AG04450 (cell line): ENCODE measurements at places on chromosomes 6 and 20.
A peak's percentile ranks its signal among the peaks of the same experiment; 100 is the strongest.

DNA sequence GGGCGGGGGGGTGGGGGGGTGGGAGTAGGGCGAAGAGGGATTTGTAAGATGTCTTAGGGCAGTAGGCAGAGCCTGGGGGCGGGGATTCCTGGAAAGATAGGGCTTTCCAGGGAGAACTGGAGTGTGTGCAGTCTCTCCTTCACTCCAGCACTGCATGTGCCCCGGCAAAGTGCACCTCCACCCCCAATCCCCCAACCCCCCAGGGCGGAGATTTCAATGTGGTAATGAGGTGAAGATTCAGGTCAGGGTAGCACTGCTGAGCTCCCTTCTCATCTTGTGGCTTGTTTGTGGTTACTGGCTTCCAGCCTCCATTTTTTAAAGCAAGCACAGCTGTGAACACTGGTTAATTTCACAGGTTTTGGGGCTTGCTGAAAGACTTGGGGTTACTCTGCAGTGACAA lies 5.9 kb downstream of the TMEM239 start:
- no peak for DNase-seq

DNA sequence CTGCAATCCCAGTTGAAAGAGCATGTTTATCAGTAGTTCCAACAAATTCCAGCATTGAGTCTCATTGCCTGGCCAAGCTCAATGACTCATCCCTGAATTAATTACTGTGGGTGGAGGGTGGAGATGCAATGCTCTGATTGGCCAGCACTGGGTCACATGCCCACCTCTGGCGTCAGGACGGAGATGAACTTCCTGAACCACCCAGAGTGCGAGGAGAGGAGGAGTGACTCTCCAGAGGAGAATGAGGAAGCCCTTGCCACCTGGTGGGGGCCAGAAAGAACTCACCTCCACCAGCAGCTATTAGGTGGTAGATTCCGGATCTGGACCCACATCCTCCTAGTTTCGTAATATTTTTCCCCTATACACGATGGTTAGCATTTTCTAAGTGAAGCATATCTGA lies 283.9 kb downstream of the TBC1D7 start:
- DNase-seq, result no peak

DNA sequence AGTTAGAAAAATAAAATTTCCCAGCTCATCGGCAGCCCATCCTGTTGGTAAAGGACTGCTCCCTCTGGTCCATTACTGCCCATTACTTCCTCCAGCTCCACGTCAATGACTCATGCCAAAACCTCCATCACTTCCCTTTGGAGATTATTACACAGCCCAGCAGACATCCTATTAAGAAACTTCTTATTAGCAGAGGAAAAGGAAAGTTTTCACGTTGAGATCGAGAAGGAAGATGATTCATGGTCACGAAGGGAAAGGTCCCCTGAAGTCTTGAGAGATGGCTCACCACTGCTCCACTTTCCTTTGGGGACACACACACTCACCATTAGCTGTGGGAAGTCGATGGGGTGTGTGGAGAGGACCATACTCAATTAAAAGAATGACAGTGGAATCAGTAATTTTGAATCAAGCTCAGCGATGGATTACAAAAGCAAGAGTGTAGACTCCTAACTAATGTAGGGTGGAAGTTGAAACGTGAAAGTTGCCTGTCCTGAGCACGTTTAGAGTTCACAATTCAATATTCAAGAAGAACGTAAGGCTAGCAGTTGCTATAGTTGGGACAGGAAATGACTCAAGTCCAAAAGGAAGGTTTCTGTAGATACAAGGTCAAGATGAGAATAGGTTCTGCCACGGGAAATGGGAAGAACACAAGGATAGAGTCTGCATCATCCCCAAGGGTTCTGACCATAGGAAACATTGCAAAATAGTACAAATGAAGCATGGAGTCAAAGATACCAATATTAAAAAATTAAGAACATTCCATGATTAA lies 21.6 kb downstream of the SASH1 start:
- DNase-seq, result peak; percentile 13

GRCh38 chr6:22041797-22042480 lies 254.9 kb downstream of the PRL start:
- DNase-seq, result peak; percentile 15

GRCh38 chr6:26022737-26023136 lies 60.1 kb downstream of the TRIM38 start:
- no peak for DNase-seq

DNA sequence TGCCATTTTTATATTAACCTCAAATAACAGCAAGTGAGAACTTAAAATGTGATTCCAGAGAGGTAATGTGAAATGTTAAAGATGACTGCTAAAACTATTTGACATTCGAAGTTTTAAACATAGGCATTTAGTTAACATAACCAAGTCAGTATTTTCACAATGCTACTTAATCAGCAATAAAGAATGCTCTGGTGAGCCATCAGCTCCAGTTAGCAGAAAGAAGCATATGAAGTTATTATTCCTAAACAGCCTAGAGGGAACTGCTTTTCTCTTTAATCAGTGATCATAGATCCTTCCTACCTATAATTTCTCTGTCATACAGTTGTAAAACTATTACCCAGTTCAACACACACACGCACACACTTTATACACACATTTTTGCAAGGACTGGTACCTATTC lies 60.1 kb downstream of the MMS22L start:
- DNase-seq, result no peak

GRCh38 chr6:119207971-119208725 lies 129.7 kb upstream of the FAM184A start:
- no peak for DNase-seq

- DNase-seq, result no peak
Observed at GRCh38 chr6:84329516-84329915, 102.1 kb upstream of the CEP162 start.

GRCh38 chr20:2387180-2387577 lies 6.5 kb downstream of the TGM6 start:
- no peak for DNase-seq

DNA sequence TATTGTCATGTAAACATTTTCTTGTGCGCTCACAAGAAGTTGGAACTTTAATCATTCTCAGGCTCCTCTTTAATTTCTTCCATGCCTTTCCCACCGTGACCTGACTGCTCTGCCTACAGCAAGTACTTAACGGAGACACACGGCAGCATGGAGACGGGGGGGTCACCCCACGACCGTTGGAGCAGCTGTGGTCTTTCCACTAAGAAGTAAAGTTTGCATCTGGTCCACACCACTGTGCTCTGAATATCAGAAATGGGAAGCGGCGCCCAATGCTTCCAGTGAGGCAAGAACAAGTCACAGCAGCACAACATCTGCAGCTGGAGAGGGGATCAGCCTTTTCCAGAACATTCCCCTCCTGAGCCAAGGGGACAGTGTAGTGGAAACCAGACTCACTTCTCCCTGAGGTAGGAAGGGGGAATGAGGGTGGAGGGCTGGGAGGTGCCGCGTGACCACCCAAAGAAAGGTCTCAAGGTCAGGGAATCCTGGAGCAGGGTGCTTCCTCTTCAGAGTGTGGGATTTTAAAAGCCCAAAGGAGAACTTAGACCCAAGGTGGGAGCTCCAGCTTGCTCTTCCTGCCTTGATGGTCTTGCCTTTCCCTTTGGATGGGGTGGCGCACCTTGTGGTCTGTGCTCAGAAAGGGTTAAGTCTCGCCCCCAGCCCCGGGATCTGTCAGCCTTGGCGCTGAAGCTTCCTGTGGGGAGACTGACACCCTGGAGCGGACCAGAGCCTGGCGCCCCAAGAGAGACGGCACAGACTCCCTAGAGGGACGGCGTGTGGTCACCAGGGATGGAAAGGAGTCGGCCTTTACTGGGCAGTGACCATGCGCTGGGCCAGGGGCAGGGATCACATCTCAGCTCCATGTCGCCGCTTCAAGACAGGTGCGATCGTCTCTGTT lies 25.6 kb upstream of the SMOC2 start:
- no peak for DNase-seq

DNA sequence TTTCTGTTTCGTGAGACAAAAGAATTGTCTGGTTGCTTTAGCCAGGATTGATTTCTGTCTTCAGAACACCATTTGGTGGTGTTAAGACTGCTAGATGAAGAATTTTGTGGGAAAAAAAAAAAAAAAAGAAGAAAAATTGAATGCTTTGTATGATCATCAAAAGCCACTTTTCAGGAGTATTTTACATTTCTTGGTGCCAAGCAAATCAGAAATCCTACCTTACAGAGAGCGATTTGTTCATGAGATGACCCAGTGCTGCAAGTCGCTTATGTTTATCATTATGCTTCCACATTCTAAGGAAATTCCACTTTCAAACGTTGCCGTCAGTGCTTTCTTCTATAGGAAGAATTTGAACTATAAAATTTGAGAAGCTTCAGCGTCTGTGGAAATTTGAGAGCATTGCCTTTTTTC lies 228.7 kb downstream of the BCKDHB start:
- no peak for DNase-seq

GRCh38 chr6:40640599-40641227 lies 53.5 kb upstream of the LRFN2 start:
- no peak for DNase-seq

- DNase-seq, result no peak
Observed at GRCh38 chr6:109045493-109045892, 49.2 kb downstream of the SESN1 start.

DNA sequence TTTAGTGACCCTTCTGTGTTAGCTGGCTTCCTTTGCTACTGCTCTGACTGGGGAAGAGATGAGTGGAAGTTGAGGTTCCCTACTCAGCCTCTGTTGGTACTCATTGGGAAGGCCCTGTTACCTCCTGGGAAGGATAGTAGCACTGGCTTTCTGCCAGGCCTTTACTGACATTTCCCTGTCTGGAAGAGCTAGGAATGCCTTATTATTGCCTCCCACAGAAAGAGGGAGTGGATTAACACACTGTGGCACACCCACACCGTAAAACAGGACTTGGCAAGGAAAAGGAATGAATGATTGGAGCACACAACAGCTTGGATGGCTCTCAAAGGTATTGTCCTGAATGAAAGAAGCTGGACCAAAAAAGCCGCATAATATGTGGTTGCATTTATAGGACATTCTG lies 12.2 kb downstream of the ZNF831 start:
- DNase-seq, result no peak

GRCh38 chr20:58595167-58595566 lies 55.9 kb upstream of the STX16 start:
- no peak for DNase-seq

- DNase-seq, result no peak
Observed at GRCh38 chr20:2631228-2631627, 21.2 kb upstream of the NOP56 start.

DNA sequence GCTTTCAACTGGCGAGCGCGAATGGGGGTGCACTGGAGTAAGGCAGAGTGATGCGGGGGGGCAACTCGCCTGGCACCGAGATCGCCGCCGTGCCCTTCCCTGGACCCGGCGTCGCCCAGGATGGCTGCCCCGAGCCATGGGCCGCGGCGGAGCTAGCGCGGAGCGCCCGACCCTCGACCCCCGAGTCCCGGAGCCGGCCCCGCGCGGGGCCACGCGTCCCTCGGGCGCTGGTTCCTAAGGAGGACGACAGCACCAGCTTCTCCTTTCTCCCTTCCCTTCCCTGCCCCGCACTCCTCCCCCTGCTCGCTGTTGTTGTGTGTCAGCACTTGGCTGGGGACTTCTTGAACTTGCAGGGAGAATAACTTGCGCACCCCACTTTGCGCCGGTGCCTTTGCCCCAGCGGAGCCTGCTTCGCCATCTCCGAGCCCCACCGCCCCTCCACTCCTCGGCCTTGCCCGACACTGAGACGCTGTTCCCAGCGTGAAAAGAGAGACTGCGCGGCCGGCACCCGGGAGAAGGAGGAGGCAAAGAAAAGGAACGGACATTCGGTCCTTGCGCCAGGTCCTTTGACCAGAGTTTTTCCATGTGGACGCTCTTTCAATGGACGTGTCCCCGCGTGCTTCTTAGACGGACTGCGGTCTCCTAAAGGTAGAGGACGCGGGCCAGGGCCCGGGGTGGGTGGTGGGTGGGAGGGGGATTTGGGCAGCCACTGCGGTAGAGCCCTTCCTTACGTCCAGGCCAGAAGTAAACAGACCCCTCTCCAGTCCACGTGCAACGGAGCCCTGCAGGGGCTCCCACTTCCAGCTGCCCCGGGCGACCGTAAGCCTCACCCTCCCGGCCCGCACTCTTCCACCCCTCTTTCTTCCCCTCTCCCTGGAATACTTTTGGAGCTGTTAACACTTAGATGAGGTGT lies 998 bp downstream of the BMP2 start:
- DNase-seq, result no peak

- no peak for DNase-seq
Observed at GRCh38 chr6:14549304-14549770, 431.8 kb downstream of the CD83 start.

DNA sequence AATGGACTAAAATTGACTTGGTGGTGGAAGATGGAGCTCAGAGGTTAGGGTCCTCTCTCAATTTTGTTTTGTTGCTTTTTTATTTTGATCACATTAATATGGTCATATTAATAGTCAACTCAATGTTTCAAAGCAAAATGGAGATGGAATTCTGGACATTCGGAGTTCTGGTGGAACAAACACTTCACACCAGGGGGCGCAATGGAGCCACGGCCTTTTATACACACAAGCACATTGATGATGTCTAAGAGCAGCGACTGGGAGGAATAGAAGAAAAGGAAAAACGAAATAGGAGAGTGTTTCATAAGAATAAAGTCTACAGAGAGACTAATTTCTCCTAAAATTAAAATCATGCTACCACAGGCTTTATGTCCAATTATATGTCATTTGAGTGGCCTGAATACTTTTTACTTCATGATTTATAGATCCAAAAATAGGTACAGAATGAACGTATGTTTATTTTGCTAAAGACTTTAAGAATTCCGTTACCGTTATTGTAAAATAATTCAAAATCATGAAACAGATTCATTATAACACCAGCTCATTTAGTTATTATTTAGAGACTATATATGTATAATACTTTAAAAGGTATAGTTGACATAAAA lies 197.6 kb upstream of the SASH1 start:
- peak; percentile 36 for DNase-seq

GRCh38 chr6:42158011-42158410 lies 15.2 kb upstream of the GUCA1A start:
- no peak for DNase-seq

DNA sequence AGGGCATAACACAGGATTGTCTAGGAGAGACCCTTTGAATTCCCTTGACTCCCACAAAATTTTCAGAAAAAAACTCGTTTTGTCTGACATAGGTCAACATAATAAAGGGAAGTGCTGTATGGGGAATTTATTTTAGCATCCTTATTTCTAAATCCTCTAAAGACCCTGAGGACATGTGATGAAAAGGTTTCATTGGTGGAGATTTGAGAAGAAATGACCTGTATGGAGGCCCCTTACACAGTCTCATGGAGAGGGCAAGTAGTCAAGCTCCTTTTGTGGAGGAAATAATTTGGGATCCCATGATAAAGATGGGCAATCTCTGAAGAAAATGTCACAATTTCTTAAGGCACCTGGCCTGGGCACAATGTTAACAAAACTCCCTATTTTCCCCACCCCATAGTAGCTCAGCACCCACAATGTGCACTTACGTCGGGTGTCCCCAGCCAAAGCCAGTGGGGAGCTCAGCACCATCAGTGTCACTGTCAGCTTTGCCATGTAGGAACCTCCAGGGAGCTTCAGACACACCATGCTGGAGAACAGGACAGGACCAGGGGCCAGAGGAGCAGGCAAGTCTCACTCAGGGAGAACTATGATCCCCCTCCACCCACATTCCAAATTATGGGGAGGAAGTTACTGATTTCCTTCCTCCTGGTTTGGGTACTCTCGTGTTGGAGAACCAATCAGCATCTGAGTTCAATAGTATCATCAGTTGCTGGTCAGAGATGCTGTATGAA lies at the start of gene HLA-DRB5:
TSS of gene HLA-DRB5 (minus strand) at position 591 of the 734 bp plus-strand sequence. CDS start at position 528, 63 bp downstream.
- no peak for DNase-seq
